ENCODE measurements at places on chromosomes 5 and 9.

DNA sequence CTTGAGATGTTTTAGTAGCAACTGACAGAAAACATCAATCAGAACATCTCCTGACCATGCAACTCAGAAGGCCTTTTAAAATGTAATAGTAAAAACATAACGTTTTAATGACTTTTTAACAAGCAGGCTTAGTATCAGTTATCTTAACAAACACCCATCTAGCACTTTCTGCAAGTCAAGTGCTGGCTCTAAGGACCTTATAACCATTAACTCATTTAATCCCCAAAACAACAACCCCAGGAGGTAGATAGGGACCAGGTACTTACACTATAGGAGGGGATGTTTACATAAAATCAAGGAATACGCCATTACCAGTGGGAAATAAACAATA lies 41.8 kb downstream of the ROR2 start:
- no peak for DNase-seq

- DNase-seq: no peak
Measured at GRCh38 chr5:61631438-61631941, 299.4 kb downstream of the ZSWIM6 start.

- peak; percentile 40 for DNase-seq
Measured at GRCh38 chr5:435961-436640, 6.9 kb upstream of the EXOC3 start.

DNA sequence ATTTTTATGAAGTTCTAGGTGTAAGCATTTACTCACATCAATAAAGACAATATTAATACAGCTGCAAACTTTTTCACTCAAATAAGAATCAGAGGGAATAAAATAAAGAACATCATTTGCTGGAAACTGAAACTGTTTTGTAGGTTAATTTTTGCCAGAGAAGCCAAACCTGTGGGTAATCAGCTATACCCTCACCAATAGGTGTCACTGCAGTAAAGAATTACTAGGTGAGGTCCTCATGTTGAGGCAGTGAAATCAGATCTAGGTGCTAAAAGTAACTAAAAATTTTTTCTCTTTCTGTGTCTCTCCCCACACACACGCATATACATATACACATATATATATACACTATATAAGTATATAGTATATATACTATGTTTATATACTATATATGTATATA lies 1016.3 kb upstream of the SEMA6A start:
- peak; percentile 44 for DNase-seq

DNA sequence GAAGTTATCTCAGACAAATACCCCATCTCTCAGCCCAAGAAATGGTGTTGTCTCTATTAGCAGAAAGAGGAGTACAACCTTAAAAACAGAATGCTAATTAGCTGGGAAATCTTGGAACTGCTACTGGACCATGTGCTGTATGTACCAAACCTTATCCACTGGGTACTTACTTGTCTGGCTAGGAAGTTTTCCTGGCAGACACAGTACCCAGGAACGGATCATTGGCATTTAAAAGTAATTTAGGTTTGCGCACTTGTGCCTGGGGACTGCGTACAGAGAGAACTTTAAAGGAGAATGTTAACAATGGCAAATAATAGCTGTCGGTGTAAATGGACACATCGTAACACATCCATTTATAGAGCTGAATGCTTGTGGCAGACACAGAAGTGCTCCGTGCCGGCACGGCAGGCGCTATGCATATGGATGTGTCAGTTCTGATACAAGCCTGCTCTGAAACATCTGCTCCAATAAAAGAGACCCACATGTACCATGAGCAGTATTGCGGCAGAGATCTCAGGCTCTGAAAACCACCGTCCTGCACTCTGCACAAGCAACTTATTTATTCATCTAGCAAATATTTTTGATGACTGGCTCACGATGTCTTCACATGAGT lies 290.6 kb upstream of the PANK3 start:
- DNase-seq: no peak

GRCh38 chr5:151864061-151864748 lies 60.4 kb downstream of the GLRA1 start:
- no peak for DNase-seq

DNA sequence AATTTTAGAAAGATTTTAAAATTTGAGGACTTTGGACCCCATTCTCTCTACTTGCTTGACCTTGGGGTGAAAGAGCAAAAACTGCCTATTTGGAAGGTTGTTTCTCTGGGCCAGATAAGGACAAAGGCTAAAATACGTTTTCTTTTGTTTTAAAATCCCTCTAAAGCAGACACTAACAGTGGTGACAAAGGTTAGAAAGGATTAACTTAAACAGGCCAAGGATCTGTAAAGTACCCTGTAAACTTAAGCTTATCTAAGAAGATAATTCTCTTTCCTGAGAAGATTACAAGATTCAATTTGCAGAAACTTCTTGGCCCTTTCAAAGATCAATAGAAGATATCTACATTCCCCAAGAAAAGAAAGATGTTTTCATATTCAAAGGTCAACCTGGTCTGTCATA lies 12.1 kb downstream of the TRPM6 start:
- DNase-seq: no peak

GRCh38 chr9:110152704-110153374 lies 55.1 kb downstream of the C9orf152 start:
- peak; percentile 28 for DNase-seq

DNA sequence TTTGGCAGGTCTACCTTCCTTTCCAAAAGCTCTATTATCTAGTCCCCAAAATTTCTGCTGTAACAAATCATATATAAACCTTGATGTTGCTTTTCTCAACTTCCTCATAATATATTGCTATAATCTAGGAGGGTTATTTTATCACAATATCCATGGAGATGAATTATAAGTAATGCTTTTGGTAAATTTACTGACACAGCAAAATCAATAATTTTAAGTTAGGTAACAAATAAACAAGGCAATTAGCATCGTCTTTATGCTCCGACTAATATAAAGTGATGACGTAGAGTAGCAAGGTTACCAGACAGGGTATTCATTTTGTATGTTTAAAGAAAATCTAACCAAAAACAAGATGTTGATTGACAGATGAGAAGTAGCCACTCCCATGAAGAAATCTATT lies 132.3 kb upstream of the ST8SIA4 start:
- no peak for DNase-seq

DNA sequence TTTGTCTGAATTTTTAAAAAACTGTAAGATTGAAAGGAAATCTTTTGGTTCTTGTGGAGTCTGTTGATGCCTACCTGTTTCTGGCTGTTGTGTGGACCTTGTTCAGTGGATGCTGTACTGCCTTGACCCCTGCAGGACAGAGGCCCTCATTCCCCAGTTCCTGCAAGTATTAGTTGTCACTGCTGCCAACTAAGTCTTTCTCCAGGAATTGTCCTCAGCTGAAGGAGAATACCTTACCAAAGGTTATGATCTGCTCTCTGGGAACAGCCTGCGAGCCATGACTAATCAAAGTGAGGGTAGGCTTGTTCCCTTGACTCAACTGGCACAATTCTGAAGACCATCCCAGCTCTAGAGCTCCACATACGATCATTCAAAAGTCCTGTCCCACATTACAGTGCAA lies 145.3 kb upstream of the FST start:
- no peak for DNase-seq

DNA sequence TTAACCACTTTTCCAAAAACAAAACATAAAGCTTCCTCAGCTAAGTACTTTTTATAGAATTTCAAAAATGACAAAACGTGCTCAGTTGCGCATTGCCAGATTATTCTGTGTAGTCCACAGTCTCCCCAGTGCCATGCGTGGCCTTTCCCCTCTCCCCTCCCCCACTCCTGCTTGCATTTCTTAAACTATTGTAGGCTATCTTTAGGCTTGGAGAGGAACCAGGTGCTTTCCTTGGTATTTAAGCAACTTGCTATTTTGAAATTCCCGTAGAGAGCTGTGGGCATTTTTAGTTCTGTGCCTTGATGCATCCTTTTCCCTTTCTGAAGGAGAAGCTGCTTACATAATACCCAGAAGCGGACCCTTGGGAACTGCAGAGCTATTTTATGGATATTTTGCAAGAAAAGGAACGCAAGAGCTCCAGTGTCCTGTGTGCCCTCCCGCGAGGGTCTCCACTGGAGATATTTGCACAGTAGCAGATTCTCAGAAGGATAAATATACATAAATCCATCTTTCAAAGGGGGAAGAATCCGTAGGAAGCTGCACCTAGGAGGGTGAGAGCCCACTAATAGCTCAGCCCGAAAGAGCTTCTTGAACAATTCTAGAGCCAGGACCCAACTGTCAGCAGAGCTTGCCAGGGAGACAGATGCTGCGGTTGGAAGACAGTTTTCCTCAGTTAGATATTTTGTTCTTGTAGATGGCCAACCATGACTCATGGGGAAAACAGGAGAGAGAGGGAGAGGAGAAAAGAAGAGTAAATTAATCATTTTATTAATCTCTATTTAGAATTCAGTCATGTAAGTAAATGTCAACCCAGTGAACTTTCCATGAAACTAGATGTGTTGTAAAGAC lies 1298.3 kb upstream of the WWC1 start:
- no peak for DNase-seq

DNA sequence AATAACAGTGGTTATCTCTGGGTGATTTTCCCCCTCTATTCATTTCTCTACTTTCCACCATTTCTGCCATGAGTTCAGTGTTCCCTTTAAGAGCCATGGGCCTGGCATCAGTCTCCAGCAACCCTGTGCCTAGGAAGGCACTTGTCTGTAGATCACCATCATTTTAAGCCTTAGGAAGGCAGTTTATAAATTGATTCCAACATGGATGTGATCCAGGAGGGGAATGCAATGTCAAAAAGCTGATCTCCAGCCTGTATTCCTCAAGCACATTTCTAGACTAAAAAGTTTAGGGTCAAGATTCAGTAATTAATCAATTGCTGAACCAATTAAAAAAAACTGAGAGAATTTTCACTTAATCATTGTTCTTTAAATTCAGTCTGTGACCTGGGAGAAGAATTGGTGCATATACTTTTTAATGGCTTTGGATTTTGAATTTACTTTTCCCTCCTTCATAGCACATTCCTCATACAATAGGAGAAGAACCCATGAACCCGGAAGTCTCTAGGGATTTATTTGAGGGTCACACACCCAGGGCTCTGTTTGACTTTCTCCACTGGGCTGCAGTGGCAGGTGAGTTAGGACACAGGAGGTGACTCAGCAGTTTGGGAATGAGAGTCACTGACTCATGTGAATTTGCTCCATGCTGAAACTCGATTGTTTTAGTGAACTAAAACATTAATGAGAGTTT lies 6.1 kb upstream of the ERMP1 start:
- DNase-seq: peak; percentile 0

- no peak for DNase-seq
Measured at GRCh38 chr9:116940614-116941215, 253.6 kb downstream of the TRIM32 start.

- no peak for DNase-seq
Measured at GRCh38 chr9:104906441-104907277, 21.3 kb downstream of the ABCA1 start.

GRCh38 chr5:141354900-141355469 lies at the start of gene PCDHGA4:
PCDHGA4 (plus strand) TSS chr5:141355021; CDS start chr5:141355108, 87 bp downstream.
- DNase-seq: no peak
